SK-N-MC (cell line): ENCODE measurements at places on chromosomes 5 and 9.

GRCh38 chr5:91095313-91095712, 287.8 kb downstream of the ARRDC3 start:
- DNase-seq, result no peak

DNA sequence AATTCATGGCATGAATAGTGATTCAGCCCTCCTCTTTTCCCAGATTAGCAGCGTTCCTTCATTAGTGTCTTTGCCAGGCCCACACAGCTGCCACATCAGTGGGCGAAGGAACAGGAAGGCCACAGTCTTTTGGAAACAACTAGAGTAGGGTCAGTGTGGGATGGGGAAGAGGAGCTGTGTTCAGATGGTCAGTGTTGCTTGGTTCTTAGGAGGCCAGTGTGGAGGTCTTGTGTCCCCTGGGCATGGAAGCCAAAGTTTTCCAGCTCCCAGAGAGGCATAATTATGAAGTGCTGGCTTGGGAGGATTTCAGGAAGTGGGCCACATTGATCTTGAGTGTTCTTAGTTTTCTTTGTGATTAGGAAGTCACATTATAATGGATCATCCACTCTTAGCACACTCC, 269.6 kb downstream of the PSAT1 start:
- no peak for DNase-seq

DNA sequence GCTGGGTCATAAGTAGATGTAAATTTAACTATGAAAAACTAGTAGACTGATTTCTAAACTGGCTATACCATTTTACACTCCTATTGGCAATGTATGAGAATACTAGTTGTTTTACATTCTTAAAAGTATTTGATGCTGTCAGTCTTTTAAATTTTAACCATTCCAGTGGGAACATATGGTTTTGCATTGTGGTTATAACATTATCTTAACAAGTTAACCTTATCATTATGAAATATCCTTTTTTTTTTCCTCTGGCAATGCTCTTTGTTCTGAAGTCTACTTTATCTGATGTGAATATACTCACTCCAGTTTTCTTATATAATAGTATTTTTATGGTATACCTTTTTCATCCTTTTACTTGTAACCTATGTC, 548.9 kb upstream of the CLINT1 start:
- DNase-seq, result no peak

DNA sequence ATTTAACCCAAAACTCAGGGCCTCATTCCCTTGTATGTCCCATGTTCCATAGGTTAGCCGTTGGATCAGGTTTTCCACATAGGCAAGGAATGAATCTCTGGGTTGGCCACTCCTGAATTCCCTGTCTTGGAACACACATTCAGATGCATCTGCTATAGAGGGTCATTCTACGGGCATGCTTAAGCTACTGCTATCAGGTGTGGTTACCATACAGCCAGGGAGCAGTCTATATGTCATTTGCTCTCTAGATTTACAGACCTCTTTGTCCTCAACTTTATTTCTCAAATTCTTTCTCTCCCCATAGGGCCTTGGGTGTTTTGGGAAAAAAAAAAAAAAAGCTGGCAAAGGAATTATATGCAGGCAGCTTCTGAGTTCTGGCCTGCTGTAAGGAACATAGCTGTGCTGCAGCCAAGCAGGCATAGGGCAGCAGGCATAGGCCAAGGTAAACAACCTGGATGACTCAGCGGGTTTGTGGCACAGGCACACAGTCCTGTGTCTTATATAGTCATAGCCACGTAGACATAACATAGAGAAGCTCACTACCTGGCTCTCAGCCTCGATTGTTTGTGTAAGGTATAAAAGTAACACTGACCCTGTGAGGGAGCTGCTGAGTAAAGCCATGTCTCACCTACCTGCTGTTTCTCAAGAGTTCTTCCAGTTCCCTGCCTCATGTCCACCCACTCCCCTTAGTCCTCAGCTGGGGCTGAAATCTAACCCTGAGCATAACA, 141.5 kb downstream of the OSTF1 start:
- DNase-seq, result no peak

GRCh38 chr5:73188764-73189531, 16.0 kb downstream of the TMEM174 start:
- no peak for DNase-seq

DNA sequence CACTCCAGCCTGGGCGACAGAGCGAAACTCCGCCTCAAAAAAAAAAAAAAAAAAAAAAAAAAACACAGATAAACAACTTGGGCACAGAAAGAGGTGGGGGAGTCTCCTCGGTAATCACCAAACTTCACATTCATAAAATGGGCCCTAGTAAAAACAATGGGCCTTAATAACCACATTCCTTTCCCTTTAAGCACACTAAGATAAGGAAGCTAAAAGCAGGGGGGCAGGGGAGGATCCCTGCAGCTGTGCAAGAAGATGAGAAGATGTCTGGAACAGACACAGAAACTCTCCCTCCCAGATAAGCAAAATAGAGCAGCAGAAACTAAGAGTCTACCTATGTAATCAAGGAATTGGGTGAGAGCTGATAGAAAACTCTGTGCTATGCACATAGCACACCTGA, 111.2 kb upstream of the FAM174A start:
- DNase-seq, result no peak
